Stomach (tissue), 19 donors: ENCODE measurements at places on chromosomes 11 and 22. TPM values are rescaled to one million over a fixed set of nuclear protein-coding genes. Genes with fewer than 3 reads are reported as not detected.

- DNase-seq = no peak
Observed at GRCh38 chr11:119509969-119510401, 87.0 kb upstream of the THY1 start.

GRCh38 chr22:37909766-37910165, 3.7 kb downstream of the MICALL1 start:
- no peak for DNase-seq

DNA sequence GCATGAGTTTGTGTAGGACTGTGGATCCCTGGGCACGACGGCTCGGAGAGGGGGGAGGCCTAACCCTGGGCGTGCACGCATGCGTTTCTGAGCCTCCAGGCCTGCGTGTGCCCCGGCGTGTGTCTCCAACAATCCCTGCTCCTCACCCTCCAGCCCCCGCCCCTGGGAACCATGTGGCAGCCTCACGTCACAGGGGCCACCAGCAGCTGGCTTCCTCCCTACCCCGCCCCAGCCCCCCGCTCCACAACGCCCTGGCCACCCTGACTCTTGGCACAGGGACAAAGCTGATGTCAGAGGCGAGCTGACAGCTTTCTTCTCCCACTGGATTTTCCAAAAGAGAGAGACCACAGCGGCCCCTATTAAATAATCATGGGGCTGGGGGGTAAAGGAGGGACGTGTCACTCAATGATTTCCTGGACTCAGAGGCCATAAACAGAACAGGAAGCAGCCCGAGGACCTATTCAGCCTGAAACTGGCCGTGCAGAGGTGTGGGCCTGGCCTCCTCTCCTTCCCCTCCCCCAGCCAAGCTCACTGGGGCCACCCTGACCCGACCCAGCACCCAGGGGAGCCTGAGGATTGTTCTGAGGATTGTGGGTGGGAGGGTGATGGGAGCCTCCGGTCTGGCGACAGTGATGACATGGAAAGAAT, 6.8 kb upstream of the LIF start:
- DNase-seq = peak; percentile 92

DNA sequence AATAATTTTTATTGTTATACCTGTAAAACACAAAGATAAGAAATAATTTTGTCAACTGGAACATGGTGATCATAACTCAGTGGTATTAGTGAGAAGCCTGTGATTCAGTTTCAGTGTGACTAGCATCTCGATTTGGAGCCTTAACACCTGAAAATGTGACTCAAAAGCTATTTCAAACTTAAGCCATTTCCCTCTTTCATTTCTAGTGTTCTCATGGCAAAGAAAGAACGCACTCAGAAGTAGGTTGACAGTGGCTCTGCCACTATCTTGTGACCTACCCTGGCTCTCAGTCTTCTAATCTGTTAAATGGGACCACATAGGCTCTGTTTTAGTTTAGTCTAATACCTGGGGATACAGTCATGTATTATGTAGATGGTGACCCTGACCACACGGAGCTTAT, 62.7 kb downstream of the ISX start:
- no peak for DNase-seq

DNA sequence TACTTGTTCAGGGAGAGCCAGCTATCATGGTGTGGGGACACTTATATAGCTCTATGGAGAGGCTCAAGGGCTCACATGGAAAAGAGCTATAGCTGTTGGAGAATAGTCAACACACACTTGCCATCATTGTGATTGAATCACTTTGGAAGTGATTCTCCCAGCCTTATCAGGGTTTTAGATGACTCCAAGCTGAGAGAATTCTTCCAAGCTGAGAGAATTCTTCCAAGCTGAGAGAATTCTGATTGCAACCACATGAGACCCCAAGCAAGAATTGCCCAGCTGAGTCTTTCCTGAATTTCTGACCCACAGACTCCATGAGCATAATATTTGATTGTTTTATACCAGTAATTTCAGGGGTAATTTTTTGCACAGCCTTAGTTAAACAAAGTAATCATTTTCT, 1318.3 kb upstream of the RAG2 start:
- peak; percentile 17 for DNase-seq

MYO7A gene
- 5.2 TPM for total RNA-seq

- peak; percentile 53 for DNase-seq
Observed at GRCh38 chr11:114233755-114234154, 62.4 kb upstream of the NNMT start.

DNA sequence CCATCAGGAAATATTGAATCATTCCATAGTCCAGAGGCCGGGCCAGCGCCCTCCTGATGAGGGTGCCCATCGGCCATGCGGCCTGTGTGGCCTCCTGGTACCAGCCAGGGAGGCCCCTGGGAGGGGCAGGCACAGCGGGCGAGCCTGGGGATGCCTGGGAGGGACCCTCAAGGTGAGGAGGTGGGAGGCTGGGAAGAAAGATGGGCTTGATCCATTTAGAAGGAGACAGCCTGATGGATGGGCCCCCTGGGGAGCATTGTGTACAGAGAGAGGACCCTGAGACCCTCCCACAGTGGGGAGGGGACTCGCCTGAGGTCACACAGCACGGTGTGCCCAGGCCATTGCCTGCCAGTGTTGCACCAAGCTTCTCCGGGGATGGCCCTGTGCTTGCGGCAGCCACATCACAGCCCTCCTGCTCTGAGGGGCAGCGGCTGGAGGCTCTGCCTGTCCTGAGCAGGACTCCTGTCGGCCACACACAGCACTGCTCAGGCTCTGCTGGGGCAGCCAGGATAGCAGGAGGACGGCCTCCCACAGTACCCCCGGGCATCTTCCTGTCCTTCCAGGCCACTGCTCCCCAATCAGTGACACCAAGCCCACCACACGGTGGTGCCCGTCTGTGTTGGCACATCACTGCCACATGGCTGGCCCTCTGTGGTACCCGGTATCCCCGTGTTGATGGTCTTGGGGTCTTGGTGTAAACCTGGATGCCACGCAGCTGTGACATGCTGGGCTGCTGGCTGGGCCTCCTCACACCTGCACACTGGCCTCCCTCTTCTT, 290.0 kb downstream of the TBC1D22A start:
- no peak for DNase-seq

GRCh38 chr22:36470994-36471331, 10.5 kb downstream of the TXN2 start:
- peak; percentile 63 for DNase-seq

DNA sequence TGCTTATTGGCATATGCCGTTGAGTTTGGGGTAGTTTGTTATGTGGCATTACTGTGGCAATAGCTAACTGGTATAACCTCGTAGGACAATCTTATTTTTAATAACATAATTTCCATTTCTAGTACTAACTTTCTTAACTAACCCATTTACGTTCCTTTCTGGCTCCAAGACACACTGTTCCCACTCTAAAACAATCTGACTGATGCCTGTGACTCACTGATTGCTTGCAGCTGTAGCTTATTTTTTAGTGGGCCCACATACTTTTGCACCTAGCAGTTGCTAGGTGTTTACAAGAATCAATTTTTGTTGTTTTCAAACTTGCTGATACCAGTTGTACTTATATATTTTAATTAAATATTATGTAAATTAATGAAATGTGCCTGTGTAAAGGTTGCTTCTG, 52.2 kb downstream of the FAT3 start:
- DNase-seq = no peak

- peak; percentile 63 for DNase-seq
Observed at GRCh38 chr11:123111465-123111864, 49.5 kb upstream of the HSPA8 start.

DNA sequence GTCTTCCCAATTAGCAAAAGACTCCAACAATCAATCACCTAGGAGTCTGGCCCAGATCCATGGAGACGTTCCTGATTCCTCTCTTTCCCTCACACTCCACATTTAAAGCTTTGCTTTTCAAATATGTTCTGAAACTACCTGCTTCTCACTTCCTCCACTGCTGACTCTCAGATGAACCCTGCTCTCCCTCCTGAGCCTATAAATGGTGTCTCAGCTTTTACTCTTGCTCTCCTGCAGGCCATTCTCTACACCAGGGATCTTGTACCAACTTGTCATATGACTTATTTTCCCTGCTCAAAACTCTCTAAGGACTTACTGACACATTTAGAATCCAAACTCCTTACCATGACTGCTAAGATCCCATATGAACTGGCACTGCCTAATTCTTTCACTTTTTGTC, 138.4 kb upstream of the DDI1 start:
- DNase-seq = no peak

CEND1 gene
- total RNA-seq = not detected

DNA sequence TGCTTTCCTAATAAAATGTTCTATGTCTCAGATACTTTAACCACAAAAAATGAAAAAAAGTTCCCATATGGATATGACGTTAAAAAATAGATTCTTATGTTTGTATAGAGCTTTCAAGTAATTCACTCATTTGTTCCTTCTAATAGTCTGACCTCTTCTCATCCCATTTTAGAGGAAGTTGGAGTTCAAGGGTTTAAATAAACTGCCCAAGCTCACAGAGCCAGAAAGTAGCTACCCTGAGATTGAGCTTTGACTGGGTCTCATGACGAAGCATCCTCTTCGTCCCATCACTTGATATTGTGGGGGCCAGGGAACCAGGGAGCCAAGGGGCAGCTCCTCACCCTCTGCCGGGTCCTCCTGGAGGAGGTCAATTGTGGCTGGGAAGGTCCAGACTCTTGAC, 116.3 kb downstream of the CCDC81 start:
- peak; percentile 15 for DNase-seq

GRCh38 chr11:72069787-72070251, 10.5 kb downstream of the NUMA1 start:
- peak; percentile 77 for DNase-seq

DNA sequence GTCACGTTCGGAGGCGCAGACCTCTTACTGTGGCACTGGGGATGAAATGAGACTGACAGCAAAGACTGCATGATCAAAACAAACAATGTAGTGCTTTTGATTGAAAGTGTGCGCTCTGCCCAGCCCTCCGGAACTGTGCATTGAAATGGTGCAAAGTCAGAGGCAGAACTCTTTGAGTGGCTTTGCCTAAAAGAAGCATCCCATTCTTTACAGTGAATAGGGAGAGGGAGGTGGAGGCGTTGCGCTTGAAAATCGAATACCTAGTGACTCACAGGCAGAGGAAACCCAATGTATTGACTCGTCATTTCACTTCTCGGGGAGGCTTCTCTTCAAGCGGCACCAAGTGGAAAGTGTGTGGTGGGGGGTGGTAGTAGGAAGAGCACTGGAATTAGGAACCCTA, 10.9 kb downstream of the RCN1 start:
- no peak for DNase-seq

B4GALNT4 gene
- 4.2 TPM for total RNA-seq

APOBEC3G gene
- 0.45 TPM for total RNA-seq

- no peak for DNase-seq
Observed at GRCh38 chr11:68992743-68993255, 12.0 kb upstream of the MRGPRD start.

SMIM38 gene
- 1.2 TPM for total RNA-seq

CYTH4 gene
- total RNA-seq = not detected

- no peak for DNase-seq
Observed at GRCh38 chr11:105071089-105071732, 26.1 kb upstream of the CARD16 start.

DNA sequence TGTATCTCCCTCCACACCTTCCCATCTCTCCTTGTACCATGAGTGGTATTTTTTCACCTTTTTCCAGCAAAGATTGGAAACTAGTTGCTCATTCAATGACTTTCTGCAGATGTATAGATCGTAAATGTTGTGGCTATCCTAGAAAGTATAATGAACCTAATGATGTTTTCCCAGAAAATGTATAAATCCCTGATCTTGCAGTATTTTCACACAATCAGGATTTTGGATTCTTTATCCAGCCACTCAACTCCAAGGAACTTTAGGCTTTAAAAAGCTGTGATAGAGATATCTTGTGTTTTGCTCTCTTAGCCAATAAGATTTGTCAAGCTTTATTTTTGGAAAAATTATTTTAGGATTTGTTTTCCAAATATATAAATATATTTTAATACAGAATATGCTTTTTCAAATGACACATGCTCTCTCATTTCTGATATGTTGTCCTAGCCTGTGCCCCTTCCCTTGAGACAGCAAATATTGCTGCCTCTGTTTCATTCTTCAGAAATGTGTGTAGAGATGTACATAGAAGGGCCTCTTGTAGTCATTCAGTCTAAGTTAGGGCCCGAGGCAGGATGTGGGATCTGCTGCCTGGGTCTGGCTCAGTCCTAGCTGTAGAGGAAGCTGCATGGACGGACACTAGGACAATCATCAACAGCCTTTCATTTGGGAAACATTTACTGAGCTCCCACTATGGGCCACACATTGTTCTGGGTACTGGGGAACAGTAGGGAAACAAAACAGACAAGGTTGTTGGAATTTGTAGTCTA, 62.4 kb downstream of the NAV2 start:
- no peak for DNase-seq

ALDH3B1 gene
- 21.2 TPM for total RNA-seq

DNA sequence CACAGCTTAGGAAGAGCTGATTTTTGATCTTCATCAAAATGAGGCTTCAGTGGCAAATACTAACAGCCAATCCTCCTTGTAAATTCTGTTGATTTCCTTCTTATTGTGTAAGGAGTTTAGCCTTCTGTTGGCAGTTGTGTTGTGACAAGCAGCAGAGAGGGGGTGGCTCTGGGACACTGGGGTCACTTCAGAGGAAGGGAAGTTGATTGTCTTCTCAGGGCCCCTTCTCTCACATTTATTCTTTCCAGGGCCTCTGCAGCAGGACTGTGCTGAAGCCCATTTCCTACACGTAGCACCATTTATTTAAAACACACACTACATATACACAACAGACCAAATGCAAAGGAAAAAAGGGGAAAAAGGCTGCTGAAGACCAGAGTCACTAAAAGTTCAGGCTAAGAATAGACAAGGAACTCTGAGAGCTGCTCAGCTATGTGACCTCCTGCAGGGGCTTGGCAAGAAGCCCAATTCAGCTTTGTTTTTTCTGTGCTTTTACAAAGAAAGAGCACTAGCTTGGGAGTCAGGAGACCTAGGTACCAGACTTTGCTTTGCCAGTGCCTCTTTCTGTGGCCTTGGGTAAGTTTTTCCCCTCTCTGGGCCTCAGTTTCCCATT, 28.3 kb upstream of the UPB1 start:
- DNase-seq = peak; percentile 78

GRCh38 chr11:90113541-90113940, 20.9 kb upstream of the NAALAD2 start:
- DNase-seq = no peak

GRCh38 chr11:103897160-103897936, 139.1 kb upstream of the DDI1 start:
- DNase-seq = no peak

GRCh38 chr22:23841736-23842445, 3.1 kb upstream of the DERL3 start:
- peak; percentile 42 for DNase-seq

DNA sequence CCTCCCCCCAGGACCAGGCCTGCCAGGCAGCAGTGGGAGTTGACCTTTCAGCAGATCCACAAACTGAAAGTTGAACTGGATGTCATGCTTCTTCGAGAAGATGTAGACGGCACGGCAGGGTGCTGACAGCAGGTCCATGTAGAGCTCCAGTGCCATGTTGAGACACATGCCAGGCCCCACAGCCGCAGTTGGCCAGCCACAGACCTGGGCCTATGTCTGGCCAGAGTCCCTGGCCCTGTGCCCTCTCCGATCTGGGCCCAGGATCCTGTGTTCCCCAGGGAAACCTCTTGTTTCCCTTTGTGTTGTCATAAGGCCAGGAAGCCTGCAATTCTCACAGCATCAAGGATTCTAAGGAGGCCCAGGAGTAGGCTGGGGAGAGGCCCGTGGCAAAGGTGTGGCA, at the start of gene GSTT4:
GSTT4 (minus strand) TSS at position 253 of the 400 bp plus-strand sequence; CDS start at position 156, 97 bp downstream.
- DNase-seq = peak; percentile 18

OR5M10 gene
- not detected for total RNA-seq

GRCh38 chr11:15189641-15190365, 75.1 kb downstream of the INSC start:
- DNase-seq = no peak
